ENCODE measurements at places on chromosomes 16 and 17.

GRCh38 chr17:16287563-16288027 lies 65.7 kb downstream of the CENPV start:
- DNase-seq = peak; percentile 87

DNA sequence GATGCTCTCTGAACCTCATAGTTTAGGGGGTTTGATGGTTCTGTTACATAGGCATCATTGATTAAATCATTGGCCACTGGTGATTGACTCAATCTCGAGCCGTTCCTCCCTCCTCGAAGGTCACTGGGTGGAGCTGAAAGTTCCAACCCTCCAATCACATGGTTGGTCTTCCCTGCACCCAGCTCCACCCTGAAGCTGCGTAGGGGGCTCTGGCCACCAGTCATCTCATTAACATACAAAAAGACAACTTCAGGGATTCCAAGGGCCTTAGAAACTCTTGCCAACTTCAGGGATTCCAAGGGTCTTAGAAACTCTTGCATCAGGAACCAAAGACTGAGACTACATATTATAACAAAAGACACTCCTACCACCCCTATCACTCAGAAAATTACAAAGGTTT lies 306.5 kb upstream of the TNRC6C start:
- no peak for DNase-seq

DNA sequence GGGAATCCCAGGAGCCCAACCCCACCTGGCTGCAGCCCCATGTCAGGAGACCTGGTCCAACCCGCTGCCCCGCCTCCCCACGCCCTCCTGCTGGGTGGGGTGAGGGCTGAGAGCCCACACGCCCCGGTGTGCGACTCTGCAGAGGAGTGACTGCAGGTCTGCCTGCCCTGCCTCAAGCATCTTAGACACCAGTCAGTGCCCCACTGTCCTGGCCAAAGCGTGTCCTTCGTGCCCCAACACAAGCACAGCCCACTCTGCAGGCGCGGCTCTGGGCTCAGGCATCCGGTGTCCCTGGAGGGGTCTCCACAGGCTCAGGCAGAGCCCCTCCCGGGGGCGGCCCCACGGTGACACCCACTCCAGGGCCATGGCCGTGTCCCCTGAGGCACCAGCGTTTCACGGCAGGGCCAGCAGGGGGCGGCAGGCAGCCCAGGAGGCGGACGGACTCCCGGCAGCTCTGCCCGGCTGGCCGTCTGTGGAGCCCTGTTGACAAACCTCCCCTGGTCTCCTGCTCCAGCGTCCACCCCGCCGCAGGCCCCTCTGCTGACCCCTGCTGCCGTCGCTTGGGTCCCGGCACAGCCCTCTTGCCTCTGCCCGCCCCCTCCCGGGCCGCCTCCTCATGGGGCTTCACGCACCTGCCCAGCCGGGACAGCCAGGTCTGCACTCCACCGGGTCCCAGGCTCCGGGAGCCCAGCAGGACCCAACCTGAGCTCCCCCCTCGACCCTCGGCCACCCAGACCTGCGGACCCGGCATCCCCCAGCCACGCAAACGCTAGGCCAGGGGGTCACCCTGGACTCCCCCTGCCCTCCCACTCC lies 8.6 kb upstream of the UBE2I start:
- peak; percentile 43 for DNase-seq

DNA sequence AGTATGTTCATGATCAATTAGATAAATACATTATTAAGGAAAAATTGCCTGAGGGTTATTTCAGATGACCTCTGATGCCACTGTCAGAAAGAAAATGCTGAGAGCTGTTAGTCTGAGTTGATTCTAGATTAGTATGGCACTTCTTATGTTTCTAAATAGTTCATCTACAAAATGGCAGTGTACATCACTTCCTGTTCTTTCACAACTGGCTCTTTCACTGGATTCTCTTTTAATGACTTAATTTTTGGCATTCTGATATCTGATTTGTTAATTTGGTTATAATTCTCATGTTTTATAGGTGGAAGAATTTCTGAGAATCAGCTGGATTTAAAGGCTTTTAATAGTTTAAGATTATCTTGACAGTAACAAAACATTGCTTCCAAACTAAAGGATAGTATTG lies 3.3 kb downstream of the TAOK1 start:
- peak; percentile 68 for DNase-seq

- DNase-seq = peak; percentile 22
Observed at GRCh38 chr17:77153472-77153871, 12.7 kb downstream of the SEC14L1 start.

GRCh38 chr16:71504901-71505300 lies 15.8 kb upstream of the ZNF19 start:
- no peak for DNase-seq
